ENCODE measurements at places on chromosomes 12 and 14. TPM values are rescaled to one million over a fixed set of nuclear protein-coding genes. Genes with fewer than 3 reads are reported as not detected.

Gene G2E3
- 16.0 TPM for polyA plus RNA-seq

Gene SPX
- 3.5 TPM for polyA plus RNA-seq

Gene GPR68
- polyA plus RNA-seq, result 2.9 TPM

Gene SPTSSA
- 27.2 TPM for polyA plus RNA-seq

Gene GON7
- polyA plus RNA-seq, result 14.9 TPM

Gene PTPRB
- 7.2 TPM for polyA plus RNA-seq

Gene GLIPR1
- polyA plus RNA-seq, result 14.1 TPM

Gene SLC38A4
- polyA plus RNA-seq, result 1.3 TPM

Gene TEX52
- polyA plus RNA-seq, result 2.8 TPM

Gene TBX3
- 71.7 TPM for polyA plus RNA-seq

Gene CCDC38
- polyA plus RNA-seq, result 0.36 TPM

Gene CD163
- polyA plus RNA-seq, result 10.4 TPM

Gene RGS6
- 2.7 TPM for polyA plus RNA-seq

Gene MYH6
- polyA plus RNA-seq, result 0.03 TPM

Gene ANKS1B
- 2.4 TPM for polyA plus RNA-seq

Gene PRIMA1
- polyA plus RNA-seq, result 9.2 TPM

Gene CLEC7A
- 8.3 TPM for polyA plus RNA-seq

Gene KRT2
- polyA plus RNA-seq, result 0.54 TPM

Gene LAG3
- 2.1 TPM for polyA plus RNA-seq

Gene SERPINA5
- 5.3 TPM for polyA plus RNA-seq

Gene ALG10B
- polyA plus RNA-seq, result 7.4 TPM

Gene ABCB9
- polyA plus RNA-seq, result 5.2 TPM

Gene KRT73
- 0.97 TPM for polyA plus RNA-seq

Gene TSHR
- 0.16 TPM for polyA plus RNA-seq

Gene PTPRQ
- polyA plus RNA-seq, result 1.1 TPM

Gene PDE6H
- polyA plus RNA-seq, result not detected

Gene AQP5
- polyA plus RNA-seq, result 0.64 TPM

Gene TSPAN19
- 0.09 TPM for polyA plus RNA-seq

Gene IRAK3
- polyA plus RNA-seq, result 3.4 TPM

Gene BEGAIN
- polyA plus RNA-seq, result 3.0 TPM

Gene HOXC6
- polyA plus RNA-seq, result 13.6 TPM

Gene ZNF891
- polyA plus RNA-seq, result 3.2 TPM

Gene POTEM
- not detected for polyA plus RNA-seq

Gene MGST1
- 118 TPM for polyA plus RNA-seq
